ENCODE measurements at places on chromosomes 2 and 18.

DNA sequence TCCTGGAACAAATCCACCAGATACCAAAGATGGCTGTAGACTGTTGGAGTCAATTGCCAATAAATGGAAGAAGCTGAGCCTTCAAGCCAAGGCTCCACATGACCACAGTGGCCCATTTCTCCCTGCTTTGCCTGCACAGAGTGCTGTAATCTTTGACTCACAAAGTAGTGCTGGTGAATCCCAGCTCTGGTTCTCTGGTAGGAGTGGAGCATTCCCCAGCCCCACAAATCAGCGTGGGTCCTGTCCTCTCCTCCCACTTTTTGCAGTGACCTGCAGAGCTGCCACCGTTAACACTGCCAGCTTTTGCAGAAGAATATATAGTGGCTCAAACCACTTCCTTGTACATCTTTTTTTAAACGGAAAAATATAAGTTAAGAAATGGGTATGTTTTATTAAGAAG is 93.9 kb downstream of the MGAT5 start:
- peak; percentile 29 for DNase-seq

GRCh38 chr18:57961411-57961810 is 82.6 kb upstream of the NEDD4L start:
- no peak for DNase-seq

DNA sequence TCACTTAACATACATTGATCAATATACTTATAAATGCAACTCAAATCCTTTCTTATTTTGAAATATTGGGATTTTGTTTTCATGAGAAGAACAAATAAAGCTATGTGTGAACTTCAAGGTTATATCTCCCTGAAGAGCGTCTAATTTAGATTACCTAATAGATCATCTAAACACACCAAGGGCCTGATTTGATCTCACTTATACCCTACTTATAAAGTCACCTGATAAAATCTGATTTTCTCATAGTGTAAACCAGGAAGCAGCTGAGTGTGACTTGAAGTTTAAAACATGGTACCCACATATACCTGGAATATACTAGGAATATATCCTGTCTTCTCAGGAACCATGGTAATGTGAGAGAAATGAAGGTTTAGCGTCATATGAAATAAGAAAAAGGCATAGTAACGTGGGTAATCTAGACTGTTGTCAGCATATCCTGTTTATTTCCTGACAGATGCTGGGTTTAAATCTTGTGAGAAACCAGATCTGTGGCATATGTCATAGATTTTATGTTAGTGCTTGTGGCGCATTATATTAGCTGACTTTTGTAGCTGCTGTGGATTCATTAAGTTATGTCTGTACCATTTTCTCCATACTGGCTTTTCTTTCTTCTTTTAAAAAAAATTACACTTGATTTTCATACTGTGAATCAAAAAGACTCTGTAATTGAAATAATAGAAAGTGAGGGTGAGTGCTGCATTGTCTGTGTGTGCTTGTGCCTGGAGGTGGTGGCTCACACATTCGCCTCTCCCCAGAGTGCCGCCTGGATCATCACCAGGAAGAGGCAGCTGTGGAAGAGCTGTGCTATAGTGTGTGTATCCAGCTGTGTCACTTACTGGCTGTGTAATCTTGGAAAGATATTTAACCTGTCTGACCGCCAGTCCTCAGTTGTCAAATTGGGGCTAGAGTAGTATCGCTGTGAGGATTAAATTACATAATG is 164.0 kb downstream of the MYO3B start:
- no peak for DNase-seq

GRCh38 chr2:10007921-10008808 is 35.2 kb upstream of the KLF11 start:
- DNase-seq: no peak

DNA sequence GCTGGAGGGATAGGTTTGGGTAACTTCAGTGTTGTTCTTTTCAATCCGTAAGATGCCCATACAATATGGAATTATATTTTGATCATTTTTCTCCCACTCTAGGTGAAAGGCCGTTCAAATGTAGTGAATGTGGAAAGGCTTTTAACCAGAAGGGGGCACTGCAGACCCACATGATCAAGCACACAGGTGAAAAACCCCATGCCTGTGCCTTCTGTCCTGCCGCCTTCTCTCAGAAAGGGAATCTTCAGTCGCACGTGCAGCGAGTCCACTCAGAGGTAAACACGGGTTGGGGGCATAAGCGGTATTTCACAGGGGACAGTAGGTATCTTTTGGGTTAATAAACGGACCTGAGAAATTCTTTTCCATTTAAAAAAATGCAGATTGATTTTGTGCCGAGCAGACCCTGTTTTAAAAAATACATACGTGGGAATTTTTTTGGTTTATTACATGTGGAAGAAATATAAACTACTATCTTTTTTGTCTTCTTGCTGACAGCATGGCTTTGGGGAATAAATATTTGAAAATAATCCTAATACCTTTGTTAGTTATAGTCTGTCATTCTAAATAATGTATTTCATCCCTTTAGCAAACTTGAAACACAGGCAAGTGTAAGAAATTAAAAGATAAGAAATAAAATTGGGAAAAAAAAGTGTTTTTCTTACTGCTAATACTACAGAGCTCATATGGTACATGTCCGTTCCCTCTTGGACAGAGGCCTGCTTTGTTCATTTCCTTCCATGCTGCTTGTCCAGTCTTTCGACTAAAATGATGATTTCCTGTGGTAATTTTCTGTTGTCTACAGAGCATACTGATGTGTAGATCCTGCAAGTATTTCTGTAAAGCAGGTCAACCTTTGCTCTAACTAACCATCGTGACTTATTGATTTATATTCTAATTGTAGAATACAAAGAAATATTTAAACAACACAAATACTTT is 53.3 kb downstream of the ZNF236 start:
- DNase-seq: peak; percentile 43

DNA sequence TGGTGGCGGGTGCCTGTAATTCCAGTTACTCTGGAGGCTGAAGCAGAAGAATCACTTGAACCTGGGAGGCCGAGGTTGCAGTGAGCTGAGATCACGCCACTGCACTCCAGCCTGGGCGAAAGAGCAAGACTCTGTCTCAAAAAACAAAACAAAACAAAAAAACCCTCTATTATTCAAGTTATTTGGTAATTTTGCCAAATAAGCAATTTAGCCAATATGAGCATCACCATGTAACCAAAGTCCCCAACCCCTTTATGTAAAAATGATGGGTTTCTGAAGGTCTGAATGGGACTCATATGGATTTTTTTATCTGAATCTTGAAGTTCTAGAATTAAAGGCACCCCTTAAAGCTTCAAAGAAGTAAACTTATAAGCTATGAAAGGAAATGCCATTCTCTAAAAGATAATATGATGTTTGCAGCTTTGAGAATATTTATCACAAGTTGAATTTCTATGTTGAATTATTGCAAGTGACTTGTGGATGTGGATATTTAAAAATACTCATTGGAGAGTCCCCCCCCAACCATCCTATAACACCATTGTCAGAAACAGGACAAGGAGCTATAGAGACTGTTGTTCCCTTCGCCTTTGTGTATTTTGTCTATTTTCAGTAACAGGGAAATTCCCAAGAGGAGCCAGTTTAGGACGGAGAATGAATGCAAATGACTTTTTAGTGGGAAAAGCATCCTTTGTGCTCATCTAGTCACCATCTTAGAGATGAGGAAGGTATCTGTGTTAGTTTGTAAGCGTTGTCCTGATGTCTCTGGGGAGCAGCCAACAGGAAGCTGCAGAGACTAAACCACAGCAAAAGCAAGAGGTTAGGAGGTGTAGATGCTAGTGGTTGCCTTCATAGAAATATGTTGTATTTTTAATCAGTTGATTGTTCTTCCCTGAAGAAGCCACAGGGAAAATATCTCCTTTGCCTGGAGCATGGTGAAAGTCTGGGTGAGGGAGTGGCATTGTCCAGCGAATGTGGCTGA is 68.3 kb downstream of the TET3 start:
- DNase-seq: no peak

- no peak for DNase-seq
Observed at GRCh38 chr2:132621131-132621875, 48.7 kb downstream of the LYPD1 start.

- DNase-seq: no peak
Observed at GRCh38 chr2:7180638-7181370, 263.6 kb downstream of the RNF144A start.

Data from IMR-90 (cell line).